ENCODE measurements at places on chromosomes 3 and 15. TPM values are rescaled to one million over a fixed set of nuclear protein-coding genes. Genes with fewer than 3 reads are reported as not detected.

Gene THSD4
- total RNA-seq, result 33.8 TPM

Gene ANKUB1
- not detected for total RNA-seq

Gene PLAAT1
- total RNA-seq, result not detected

Gene OIP5
- total RNA-seq, result 0.74 TPM

Gene CFAP100
- total RNA-seq, result not detected

Gene LTF
- 0.14 TPM for total RNA-seq

Gene CHRD
- total RNA-seq, result 1.4 TPM

Gene CCR9
- total RNA-seq, result not detected

Gene WDR72
- not detected for total RNA-seq

Gene C3orf22
- not detected for total RNA-seq

Gene PDE12
- 14.1 TPM for total RNA-seq

Gene NEK4
- total RNA-seq, result 27.8 TPM

Gene COMMD4
- 66.2 TPM for total RNA-seq

Gene ZNF385D
- total RNA-seq, result 0.14 TPM

Gene THBS1
- total RNA-seq, result 1,557 TPM

Gene TRPM1
- total RNA-seq, result not detected

Gene EIF2A
- 182 TPM for total RNA-seq

Gene PCCB
- total RNA-seq, result 70.0 TPM

Gene NR1I2
- total RNA-seq, result not detected

Gene SST
- not detected for total RNA-seq

Gene GMNC
- total RNA-seq, result not detected

Gene CLRN1
- not detected for total RNA-seq

Gene GOLGA8R
- total RNA-seq, result 2.1 TPM

Gene SPRED1
- total RNA-seq, result 30.7 TPM

Gene GALNT15
- total RNA-seq, result 20.2 TPM

Gene MELTF
- 29.0 TPM for total RNA-seq

Gene FAM3D
- total RNA-seq, result not detected

Gene CPN2
- total RNA-seq, result not detected

Gene ADCY5
- total RNA-seq, result 0.46 TPM

Measured in smooth muscle cell of bladder (primary cell).